ENCODE measurements at places on chromosomes 3 and 15. TPM values are rescaled to one million over a fixed set of nuclear protein-coding genes. Genes with fewer than 3 reads are reported as not detected.
A peak's percentile ranks its signal among the peaks of the same experiment; 100 is the strongest.

SPESP1 gene
- total RNA-seq = not detected

DNA sequence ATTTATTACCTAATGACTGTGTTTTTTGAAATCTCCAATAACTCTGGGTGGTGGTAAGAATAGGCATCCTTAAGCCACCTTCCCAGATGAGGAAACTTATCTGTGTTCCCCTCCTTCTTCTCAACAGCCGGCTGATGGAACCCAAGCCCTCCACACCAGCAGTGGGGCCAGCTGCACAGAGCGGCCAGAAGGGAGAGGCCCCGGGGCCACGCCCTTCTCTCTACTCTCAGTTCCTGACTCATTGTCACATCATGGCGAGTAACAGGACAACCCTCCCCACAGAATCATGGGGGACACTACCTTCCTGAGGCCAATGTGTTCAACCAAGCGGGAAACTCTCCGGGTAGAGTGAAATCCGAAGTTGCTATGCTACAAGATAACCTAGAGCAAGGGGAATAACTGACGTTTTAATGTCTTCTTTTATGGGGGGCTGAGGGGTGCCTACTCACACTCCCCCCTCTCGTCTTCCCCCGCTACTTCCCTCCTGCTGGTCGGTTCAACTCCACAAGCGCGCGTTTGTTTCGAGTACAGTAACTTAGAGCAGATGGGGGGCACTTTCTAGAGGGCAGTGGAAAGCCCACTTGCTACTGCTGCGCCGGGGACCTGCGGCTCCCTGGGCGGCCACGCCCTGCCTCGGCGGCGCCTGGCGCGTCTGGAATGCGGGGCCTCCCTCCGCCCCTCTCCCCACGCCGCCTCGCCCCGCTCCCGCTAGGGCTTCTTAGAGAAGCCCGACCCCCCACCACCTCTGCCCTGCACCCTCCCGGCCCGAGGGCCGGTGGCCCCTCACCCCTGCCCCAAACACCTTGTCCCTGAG is 621 bp downstream of the ANXA2 start:
- no peaks in the 10 kb centered on the region for H3K27me3 ChIP-seq
- H3K4me1 ChIP-seq = peaks cover 55% of the 10 kb centered on the region
- peak overlapping the region; percentile 91 for H3K4me3 ChIP-seq
- peak; percentile 82 for DNase-seq
- peaks cover 13% of the 10 kb centered on the region for H3K36me3 ChIP-seq
- peak overlapping the region; percentile 95 for H3K27ac ChIP-seq

DNA sequence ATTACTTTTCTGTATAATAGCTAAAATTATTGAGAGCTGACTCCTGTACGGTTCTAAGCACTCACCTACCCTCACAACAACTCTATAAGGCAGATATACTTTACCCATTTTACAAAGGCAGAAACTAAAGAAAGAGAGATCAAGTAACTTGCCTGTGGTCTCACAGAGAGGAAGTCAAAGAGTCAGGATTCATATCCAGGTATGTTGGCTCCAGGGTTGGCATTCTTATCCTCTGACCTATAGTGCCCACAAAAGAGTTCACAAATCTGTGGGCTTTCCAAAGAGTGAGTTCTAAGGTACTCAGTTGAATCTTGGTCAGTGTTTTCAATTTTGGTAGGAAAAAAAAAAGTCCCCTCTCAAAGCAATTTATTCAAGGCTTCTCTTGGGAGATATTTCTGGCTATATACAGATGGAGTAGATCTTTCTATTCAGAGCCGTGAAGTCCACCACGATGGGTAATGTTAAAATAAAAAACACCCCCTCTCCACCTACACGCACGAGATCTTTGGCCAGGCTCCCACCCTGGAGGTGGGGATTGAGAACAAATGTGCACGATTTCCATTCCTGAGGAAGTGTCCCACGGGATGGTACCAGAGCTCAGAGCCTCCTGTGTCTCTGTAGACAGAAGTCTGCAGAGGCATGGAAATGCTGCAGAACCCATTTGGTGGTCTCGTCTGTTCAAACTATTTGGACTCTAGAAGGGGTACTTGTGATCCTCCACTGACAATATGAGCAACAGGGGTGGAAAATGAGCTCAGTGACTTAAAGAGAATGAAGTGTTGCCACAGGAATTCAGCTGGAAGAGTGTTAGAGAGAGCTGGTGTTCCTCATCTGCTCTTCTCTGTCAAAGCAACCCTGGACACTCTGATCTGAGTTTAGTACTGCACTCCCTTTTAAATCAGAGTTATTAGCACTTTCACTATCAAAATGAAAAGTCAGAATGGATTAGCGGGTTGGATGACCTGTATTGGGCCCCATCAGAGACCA is 212.1 kb upstream of the EIF1B start:
- no peak overlapping the region for H3K27ac ChIP-seq
- no peak overlapping the region for H3K4me3 ChIP-seq
- no peaks in the 10 kb centered on the region for H3K27me3 ChIP-seq
- H3K4me1 ChIP-seq = no peaks in the 10 kb centered on the region
- no peak for DNase-seq

IFRD2 gene
- total RNA-seq = 85.3 TPM

- DNase-seq = no peak
- no peak overlapping the region for H3K27ac ChIP-seq
- H3K36me3 ChIP-seq = no peaks in the 10 kb centered on the region
- H3K4me3 ChIP-seq = no peak overlapping the region
Observed at GRCh38 chr15:67865331-67865730, 25.5 kb upstream of the RNU6-1 start.

ST8SIA2 gene
- total RNA-seq = 2.1 TPM

DNA sequence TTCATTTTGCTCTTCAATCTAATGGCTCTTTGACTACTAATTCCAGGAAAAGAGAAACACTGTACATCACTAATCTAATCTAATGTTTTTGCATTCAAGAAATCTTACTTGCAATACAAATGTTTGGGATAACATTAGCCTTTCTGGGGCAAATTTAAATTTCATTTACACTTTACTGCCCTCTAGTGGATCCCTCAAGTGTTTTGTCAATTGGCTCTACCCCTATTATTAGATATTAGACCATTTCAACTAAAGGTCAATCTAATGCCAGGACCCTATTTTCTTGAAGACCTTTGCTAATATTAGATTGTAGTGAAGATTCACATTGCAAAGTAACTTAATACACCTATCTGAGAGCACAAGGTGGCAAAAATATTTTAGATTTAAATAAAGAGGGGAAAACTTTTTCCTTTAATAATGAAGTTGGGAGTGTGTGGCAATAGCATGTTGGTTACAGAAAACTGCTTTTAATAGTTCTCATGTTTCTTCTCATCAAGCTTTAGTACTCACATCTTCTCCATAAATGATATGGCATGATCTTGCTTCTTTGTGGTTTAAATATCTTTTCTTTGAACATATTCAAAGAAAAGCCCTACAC is 5.0 kb downstream of the C2CD4A start:
- H3K4me3 ChIP-seq = no peak overlapping the region
- H3K27ac ChIP-seq = no peak overlapping the region
- DNase-seq = peak; percentile 69
- H3K36me3 ChIP-seq = no peaks in the 10 kb centered on the region

- no peak for DNase-seq
- H3K36me3 ChIP-seq = no peaks in the 10 kb centered on the region
- no peaks in the 10 kb centered on the region for H3K27me3 ChIP-seq
- no peak overlapping the region for H3K27ac ChIP-seq
Observed at GRCh38 chr3:69866988-69867720, 127.9 kb downstream of the MITF start.

ABHD5 gene
- total RNA-seq = 7.9 TPM
